Fibroblast of upper back skin (primary cell): ENCODE measurements at places on chromosomes 11 and 22.

- DNase-seq = no peak
These were observed 57.9 kb downstream of the NOX4 start for GRCh38 chr11:89433278-89433677.

DNA sequence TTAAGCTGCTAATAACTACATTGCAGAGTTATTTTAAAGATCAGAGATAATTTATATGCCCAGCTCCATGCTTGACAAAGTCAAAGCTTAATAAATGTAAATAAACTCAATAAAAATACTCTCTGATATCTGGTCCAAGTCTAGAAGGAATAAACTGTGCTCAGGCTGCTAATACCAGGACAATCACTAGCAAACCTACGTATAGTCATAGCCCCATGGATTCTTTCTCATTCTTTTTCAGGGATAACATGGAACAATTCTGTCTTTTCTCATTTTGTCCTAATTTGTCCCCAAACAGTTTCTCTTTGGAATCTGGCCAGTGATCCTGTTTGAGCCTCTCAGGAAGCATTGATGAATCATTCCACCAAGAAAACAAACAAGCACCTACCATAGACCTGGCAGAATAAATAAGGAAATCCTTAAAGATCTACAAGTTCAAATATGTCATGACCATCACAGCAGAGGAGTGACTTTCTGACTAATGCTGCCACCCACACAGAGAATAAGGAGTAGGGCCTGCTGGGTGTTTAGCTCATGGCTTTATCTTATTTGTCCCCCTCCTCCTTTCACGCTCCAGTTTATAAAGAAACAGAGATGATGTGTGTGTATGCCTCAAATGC lies 14.1 kb upstream of the B3GNT6 start:
- DNase-seq = no peak

GRCh38 chr11:44315947-44316658 lies 6.2 kb upstream of the ALX4 start:
- DNase-seq = no peak

GRCh38 chr11:102983486-102983885 lies 28.0 kb upstream of the MMP13 start:
- DNase-seq = peak; percentile 62

DNA sequence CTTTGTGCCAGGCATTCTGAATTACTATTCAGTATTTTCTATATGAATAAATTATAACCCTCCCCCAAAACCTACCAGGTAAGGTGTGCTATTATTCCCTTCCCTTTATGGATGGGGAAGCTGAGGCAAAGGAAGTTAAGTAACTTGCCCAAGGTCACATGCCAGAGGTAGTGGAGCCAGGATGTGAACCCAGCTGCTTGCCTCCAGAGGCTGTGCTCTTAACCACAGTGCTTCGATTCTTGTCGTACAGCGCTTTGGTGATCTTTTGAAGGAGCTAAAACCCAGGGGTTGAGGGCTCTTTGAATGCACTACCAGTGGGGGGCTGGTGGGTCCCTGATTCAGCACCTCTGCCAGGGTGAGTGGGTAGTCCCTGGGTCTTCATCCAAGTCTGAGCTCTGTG lies 18.8 kb downstream of the MCM5 start:
- DNase-seq = no peak

GRCh38 chr11:22049276-22049675 lies 143.6 kb upstream of the ANO5 start:
- no peak for DNase-seq

DNA sequence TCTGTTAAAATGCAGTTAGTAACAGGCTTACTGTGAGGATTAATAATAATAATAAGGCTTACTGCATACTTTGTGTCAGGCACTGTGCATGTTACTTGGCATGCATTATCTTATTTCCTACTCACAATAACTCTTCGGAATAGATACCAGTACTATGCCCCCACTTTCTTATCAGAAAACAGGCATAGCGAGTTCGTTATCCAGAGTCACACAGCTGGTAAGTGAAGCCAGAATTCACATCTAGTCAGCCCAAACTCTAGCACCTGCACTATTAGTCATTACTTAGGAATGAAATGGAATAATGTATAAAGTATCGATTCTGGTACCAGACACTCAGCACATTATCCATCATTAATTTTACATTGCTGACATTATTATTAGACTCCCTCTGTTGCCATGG lies 155.7 kb upstream of the BLID start:
- no peak for DNase-seq

DNA sequence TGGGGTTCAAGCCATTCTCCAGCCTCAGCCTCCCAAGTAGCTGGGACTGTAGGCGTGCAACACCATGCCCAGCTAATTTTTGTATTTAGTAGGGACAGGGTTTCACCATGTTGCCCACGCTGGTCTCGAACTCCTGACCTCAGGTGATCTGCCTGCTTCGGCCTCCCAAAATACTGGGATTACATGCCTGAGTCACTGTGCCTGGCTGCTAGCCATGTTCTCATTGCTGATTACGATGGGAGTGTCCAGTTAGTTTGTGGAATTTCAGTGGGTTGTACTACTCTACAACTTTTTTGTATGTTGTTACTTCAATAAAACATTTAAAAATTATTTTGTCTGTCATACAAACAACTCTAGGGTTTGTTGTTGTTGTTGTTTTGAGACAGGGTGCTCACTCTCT lies 4.8 kb upstream of the VPS11 start:
- DNase-seq = peak; percentile 46

GRCh38 chr11:111450480-111451320 lies 61.5 kb downstream of the BTG4 start:
- no peak for DNase-seq

- no peak for DNase-seq
These were observed 14.4 kb downstream of the C22orf42 start for GRCh38 chr22:32144496-32145274.

DNA sequence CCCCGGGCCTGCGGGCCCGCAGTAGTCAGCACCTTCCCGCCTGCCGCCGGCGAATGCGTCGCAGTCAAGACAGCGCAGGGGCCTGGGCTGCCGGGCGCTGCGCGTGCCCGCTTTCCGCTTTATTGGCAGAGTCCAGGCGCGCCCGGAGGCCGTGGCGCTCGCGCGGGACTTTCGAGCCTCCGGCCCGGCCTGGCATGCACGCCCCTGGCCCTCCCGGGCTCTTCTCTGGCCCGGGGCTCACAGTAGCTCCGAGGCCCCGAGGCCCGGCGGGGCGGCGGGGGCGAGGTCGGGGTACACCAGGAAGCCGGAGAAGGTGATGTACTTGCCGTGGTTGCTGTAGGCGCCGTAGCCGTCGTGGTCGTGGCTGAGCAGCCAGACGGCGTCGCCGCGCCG lies 3.1 kb downstream of the FAM180B start:
- DNase-seq = no peak

- no peak for DNase-seq
These were observed 3.1 kb downstream of the PRDM11 start for GRCh38 chr11:45149483-45150056.

GRCh38 chr11:46695345-46696211 lies 4.8 kb downstream of the ARHGAP1 start:
- no peak for DNase-seq

GRCh38 chr11:72826191-72826941 lies 12.2 kb downstream of the ATG16L2 start:
- DNase-seq = no peak

DNA sequence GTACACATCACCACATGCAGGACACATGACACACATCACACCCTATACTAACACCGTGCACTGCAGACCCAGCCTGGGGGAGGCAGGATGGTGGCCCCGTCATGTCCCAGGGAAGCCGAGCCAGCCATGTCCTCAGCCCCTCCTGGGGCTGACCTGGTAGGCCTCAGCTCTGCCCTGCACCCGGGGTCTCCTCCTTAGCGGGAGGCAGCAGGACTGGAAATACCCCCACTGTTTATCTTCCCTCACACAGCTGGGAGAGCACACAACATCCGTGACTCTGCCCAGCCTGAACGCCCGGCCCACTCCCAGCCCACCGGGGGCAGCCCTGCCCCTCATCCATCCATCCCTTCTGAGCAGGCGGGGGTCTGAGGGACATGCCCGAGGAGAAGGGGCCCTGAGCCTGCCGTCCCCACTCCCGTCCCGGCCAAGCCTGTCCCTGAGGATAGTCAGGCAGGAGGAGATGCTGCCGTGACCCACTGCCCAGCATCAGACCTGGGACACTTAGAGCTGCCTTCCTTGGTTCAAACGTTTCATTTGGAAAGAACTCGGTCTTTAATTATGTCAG lies 945.0 kb downstream of the BRD1 start:
- DNase-seq = no peak

DNA sequence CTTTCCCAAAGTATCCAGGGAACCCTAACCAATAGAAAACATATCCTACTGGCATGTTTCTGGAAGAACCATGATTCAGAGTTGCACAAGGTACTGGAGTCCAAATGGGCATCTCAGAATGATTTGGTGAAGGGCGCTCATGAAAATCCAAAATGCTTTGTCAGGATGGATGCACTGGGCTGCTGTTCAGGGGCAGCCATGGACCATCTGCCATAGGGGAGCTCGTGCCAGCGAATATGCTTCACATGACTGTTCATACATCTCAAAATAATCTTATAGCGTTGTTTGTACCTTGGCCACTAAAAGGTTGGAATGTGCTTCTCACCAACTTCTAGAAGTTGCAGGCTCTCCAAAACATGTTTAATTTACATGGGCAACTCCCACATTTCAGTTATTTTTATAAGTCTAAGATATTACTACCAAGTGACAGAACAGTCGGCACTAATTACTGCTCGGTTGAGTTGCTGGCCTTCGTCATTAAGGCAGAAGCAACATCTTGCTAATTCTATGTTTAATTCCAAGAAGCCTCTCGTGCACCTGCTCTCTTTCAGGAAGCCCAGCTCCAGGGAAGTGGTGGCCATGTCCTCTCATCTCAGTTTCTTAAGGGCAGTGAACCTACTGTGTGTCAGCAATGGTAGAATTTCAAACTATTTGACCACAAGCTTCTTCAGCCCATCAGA lies 1497.7 kb downstream of the TBC1D22A start:
- DNase-seq = no peak

GRCh38 chr11:67418476-67419281 lies 3.2 kb downstream of the CARNS1 start:
- DNase-seq = no peak

DNA sequence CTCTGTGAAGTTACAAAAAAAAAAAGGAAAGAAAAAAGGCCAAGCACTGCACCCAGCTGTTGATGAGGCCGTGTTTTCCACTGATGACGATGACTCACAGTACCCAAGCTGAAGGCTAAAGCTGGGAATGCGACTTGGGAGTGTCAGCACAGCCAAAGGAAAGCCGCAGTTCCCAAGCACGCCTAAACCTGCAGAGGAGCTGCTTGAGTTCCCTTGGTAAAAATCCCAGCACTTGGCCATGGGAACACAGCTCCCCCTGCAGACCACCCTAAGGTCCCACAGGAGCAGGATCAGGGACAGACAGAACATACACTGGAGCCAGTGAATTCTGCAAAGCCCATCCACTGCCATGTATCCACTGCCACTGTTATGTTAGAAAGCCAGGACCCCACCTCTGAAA lies 39.9 kb downstream of the SERGEF start:
- DNase-seq = peak; percentile 87

GRCh38 chr11:1500466-1501420 lies 14.2 kb upstream of the MOB2 start:
- DNase-seq = no peak

DNA sequence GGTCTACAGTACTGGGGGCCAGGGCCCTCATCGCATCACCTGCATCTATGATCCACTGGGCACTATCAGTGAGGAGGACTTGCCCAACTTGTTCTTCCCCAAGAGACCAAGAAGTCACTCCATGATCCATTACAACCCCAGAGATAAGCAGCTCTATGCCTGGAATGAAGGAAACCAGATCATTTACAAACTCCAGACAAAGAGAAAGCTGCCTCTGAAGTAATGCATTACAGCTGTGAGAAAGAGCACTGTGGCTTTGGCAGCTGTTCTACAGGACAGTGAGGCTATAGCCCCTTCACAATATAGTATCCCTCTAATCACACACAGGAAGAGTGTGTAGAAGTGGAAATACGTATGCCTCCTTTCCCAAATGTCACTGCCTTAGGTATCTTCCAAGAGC lies 3.8 kb upstream of the PPFIBP2 start:
- peak; percentile 3 for DNase-seq

DNA sequence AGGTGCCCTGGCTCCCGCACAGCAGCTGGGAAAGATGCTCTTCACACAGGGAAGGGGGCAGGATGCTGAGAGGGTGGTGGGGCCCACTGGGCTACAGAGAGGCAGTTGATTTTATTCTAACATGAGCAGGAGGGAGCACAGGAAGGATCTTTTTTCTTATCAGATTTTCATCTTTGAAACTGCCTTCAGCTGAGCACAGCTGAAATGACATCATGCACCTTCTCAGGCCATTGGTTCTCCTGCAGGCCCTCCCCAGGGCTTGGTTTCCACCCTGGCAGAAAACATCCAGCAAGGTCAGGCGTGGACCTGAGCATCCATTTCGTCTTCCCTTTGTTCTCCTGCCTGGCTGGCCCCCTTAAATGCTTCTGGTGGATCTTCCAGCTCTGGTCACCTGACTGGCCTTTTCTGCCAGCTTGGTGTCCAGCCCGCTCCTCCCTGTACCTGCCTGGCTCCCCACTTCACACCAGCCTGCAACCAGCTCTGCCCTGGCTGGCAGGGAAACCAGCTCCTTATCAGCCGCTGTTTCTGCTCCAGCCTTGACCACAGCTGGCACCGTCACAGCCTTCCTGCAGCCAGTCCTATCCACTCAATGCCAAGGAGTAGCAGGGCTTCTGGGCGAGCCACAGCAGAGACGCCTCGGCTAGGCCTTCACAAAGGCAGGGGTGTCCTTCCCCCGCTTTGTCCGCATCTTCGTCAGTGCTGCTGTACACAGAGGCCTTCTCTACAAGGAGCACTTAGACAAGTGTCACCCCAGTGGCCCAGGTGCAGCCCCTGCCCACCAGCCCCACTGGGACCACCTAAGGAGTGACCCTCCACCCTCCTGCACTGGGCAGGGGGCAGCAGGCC lies 36.5 kb downstream of the TOM1 start:
- DNase-seq = no peak

- peak; percentile 85 for DNase-seq
These were observed 13.0 kb upstream of the UBASH3B start for GRCh38 chr11:122642472-122642922.

GRCh38 chr11:95035316-95035715 lies 10.3 kb downstream of the KDM4E start:
- no peak for DNase-seq

- DNase-seq = peak; percentile 8
These were observed 33.1 kb downstream of the CEP295 start for GRCh38 chr11:93694557-93694956.

GRCh38 chr22:39183991-39184585 lies 31.6 kb upstream of the CBX7 start:
- peak; percentile 37 for DNase-seq

DNA sequence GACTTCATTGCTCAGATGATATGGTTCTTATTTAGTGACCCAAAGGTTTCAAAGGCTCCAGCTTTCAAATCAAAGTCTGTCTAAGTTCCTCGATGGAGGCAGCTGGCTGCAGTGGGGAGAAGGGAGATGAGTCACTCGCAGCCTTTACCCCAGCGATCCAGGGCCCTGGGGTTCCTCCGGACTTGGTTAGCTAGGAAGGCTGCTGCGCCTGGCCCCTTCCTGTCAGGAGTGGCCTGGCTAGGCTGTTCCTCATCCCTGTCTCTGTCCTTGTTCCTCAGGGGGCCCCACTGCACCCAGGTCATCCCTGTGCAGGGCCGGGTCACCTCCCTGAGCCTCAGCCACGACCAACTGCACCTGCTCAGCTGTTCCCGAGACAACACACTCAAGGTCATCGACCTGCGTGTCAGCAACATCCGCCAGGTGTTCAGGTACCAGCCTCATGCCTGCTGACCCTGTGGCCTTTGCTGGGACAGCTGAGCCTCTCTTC lies 13.9 kb downstream of the ATG16L2 start:
- no peak for DNase-seq
